ENCODE measurements at places on chromosomes 16 and 17.

DNA sequence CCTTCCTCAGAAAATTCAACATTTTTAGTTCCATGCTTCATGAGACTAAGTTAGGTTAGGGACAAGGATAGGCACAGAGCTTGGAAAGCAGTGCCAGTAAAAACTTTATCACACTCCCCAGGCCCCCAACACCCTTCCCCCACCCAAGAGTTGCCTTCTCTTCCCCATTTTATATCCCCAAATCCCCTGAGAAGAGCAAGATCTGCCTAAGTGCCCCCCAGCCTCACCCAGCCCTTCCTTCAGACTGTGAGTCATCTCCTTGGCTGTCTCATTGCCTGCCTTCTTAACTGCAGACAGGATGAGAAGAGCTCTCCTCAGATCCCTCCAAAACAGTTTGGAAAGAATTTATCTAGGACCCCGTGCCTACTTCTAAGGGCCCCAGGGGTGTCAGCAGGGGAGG, 55.8 kb downstream of the NEUROD2 start:
- DNase-seq = no peak

DNA sequence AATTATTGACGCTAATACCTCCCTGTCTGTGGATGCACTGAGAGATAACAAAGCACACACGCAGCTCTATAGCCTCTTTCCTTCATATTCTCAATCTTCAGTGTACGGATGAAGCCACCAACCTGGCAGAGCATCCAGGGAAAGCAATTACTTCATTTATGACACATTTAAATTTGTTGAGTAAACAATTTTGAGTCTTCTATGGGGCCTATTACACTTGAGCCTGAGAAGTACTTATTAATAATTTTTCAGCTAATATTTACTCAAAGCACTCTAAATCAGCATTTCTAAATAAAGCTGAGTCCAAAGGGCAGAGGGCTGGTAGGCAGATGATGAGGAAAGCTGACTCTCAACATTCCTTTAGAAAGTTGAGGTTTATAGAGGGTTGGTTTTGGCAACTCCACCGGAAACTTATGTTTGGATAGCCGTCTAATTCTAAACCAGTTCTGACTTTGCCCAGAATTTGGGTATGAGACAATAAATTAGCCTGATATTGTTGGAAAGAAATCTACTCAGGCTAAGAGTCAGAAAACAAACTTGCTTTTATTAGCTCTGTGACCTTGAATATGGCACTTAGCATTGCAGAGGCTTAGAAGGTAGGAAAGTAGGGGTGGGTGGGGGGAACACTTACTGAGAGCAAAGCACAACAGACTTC, 643.5 kb downstream of the CDH11 start:
- DNase-seq = no peak

DNA sequence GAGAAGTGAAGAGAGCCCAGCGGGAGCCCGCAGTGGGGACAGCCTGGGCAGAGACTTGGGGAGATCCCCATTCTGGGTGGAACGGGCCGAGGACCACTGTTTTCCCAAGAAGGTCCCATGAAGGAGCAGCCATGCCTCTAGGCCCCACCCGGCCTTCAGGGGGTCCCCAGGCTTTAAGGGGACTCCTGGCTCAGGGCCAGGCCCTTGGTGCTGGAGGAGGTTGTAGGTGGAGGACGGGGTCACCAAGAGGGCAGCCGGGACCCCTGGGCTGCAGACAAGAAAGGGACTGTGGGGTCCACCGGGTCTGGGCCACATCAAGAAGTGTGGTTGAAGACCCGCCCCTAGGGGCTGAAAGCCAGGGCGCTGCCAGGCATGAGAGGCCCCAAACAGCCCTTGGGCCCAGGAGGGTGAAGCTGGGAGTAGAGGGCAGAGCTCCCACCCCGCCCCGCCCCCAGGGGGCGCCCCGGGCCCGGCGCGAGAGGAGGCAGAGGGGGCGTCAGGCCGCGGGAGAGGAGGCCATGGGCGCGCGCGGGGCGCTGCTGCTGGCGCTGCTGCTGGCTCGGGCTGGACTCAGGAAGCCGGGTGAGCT, at the start of gene PRSS21:
Gene PRSS21, plus strand, starts transcription at position 487 of the 589 bp plus-strand sequence. Its CDS starts 32 bp downstream, at position 519.
- DNase-seq = no peak

GRCh38 chr17:40565769-40566409, 617 bp upstream of the CCR7 start:
- DNase-seq = no peak

DNA sequence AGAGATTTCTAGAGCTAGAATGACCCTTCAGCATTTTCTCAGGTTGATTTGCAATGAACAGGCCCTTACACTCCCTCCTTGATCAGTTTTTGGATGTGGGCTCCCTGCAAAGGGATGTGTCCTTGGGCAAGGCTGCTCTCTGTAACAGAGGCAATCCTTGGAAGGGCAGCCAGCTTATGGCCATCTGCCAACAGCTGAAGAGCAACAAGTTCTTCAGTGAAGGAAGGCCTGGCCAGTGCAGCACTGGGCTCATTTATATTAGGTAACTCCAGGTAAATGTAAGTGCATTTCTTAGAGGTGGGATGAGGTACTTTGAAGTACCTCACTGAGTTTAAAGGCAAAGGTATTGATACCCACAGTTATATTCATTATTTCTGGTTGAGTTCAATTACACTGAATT, 114.3 kb upstream of the KCNJ16 start:
- no peak for DNase-seq

- no peak for DNase-seq
Measured at GRCh38 chr16:14193316-14193871, 122.3 kb downstream of the MRTFB start.

DNA sequence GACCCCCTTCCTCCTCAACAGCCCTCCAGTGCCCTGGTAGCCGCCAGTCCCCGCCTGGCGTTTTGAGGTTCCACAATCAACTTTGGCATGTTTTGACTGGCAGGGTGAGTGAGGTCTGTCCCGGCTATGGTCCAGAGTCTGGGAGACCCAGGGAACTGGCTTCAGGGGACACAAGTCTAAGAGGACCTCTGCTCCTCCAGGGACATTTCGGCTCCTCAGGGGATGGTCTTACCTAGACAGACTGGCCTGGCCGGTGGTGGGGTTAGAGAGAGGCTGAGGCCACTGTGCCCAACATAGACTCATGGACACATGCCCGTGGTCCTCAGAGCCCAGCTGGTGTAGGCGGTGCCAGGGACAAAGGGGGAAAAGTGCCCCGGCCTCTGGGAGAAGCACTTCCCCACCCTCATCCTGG, 2.2 kb downstream of the TMC8 start:
- DNase-seq = no peak

DNA sequence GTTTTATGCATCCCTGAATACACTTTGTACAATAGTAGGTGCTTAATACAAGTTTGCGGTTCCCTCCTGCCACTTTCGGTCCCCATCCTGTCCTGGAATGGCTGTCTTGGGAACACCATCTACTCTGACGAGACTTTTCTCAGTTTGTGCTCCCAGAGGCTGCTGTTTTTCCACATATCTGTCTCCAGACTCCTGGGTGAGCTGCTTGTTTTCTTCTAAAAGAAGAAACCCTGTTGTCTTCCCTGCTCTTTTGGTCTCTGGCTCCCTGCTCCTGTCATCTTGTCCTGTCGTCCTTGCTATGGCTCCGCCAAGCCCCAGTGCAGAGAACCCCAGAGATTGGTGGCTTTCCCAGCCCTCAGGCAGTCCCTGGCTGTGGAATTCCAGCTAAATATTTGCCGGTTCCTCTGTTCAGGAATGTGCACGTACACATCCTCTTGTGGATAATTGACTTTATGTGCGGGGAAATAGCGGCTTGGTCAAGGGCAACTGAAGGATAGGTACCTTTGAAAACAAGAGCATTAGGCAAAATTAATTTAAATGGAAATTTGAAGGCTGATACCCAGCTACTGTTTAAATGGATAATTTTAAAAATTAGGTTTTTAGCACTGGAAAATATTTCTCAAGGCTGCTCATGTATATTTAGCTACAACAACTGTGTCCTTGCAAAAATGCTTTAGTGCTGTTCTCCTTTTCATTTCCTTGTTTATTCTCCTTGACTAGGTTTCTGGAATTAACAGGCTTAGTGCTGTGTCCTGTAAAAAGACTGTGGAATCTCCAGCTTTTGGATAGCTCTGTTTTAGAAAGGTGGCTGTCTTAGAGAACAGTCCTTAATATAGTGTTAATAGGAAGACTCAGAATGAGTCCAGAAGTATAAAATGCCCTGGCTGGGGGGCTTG, 50.2 kb upstream of the SLC12A3 start:
- no peak for DNase-seq
